Activated T-helper 9 cell treated with anti-CD3 and anti-CD28 coated beads, Interleukin-2, amount 50 U/mL, for 16 hours (primary cell): ENCODE measurements at places on chromosomes 11 and 22.

DNA sequence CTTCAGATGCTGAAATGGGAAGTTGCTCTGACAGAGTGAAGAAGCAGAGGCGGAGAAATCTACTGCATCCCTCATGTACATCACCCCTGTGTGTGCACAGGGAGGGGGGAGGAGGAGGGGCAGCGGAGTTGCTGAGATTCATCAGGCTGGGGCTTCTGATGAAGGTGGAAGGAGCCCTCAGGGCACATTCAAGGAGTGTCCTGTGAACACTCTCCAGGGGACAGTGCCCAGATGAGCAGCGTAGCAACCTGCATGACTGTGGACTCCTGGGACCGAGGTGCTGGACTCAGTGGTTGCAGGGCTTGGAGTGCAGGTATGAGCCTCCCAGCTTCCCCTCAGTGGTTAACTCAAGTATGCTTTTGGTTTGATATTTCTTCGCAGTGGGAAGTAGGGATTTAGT, 257.8 kb upstream of the B3GAT1 start:
- no peak for DNase-seq

GRCh38 chr11:118651820-118652219, 27.6 kb downstream of the TREH start:
- DNase-seq: no peak

DNA sequence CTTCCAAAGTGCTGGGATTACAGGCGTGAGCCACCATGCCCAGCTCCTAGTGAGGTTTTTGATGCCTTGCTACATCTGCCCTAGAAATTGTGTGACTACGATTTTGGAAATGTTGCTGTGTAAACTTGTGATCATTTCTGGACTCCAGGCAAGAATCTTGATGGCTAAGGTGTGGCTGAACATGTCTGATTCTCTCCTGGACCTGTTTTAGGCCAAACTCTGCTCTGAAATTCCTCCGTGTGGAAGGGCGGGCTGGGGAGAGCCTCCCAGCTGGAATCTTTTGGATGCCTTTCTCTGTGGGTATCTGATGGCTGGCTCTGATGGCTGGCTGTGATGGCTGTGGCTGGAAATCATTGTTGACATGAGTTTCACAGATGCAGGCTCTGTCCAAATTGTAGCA, 8.2 kb downstream of the PNPLA3 start:
- no peak for DNase-seq

DNA sequence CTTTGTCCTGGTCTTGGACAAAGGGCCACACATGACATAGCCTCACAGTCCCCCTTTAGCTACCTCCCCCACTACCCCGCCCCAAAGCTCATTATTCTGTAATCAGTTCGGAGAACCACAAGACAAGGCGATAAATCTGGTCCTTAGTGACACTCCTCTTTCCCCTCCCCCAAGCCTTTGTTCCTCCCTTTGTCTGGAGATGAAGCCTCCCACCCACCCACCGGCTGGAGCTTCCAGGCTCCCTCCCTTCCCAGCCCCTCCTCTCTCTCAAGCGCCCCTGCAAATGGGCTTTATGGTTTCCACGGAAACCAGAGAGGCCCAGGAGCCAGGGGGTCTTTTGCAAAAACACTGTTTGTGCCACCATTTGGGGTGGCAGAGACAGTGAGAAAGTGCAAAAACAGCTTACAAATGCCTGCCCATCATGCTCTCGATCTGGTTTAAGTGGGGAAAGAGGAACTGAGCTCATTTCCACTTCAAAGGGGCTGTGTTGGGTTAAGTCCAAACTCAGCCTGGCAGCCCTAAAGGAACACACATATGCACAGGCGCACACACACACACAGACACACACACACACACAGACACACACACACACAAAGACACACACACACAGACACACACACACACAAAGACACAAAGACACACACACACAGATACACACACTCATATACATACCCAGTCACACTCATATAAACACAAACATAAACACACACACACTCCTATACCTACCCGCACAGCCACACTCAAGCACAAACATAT, 23.5 kb downstream of the APLNR start:
- DNase-seq: no peak

GRCh38 chr11:60830478-60831142, 11.3 kb upstream of the CCDC86 start:
- no peak for DNase-seq

DNA sequence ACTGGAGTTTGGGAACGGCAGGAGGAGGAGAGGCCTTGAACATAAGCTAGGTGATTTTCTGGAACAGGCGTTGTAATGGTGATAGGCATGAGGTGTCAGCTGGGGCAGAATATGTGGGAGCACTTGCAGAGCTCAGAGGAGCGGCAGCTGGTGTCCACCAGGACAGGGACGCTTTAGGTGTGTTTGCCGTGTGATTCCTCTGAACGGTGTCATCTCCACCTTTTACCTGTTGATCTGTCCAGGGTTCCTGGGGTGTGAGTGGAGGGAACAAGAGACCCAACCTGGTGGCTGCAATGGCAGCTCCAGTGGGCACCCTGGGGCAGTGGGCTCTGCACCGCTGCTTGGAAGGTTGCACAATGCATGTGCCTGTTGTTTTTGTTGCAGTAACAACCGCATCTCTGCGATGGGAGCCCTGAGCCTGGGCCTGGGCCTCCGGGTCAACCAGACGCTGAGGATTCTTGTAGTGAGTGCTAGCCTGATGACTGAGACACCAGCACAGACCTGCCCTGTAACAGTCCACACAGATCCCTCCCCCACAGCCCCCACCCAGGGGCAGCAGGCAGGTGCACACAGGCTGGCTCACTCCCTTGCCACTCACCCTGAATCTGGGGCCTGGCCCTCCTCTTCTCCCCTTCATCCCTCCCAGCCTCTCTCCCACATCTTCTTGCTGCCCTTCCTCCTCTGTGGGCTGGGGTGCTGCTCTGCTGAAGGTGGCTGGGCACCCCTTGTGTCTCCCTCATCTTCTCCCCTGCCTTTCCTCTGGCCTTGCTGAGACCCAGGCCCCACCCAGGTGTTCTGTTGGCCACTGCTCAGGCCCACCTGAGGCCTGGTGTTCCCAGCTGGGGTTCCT, 9.2 kb downstream of the LRRC74B start:
- DNase-seq: no peak
